Fibroblast of pulmonary artery (primary cell): ENCODE measurements at places on chromosomes 7 and 10.

DNA sequence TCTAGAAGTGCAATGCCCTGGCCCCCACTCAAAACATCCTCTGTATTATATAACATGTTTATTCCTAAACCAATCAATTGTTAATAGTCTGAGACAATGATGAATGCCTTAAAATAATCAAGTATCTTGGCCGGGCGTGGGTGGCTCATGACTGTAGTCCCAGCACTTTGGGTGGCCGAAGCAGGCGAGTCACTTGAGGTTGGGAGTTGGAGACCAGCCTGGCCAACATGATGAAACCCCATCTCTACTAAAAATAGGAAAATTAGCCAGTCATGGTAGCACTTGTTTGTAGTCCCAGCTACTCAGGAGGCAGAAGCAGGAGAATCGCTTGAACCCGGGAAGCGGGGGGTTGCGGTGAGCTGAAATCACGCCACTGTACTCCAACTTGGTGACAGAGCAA is 29.4 kb upstream of the CACNA2D1 start:
- DNase-seq: no peak

GRCh38 chr7:140597428-140597949 is 43.1 kb downstream of the DENND2A start:
- DNase-seq: no peak

DNA sequence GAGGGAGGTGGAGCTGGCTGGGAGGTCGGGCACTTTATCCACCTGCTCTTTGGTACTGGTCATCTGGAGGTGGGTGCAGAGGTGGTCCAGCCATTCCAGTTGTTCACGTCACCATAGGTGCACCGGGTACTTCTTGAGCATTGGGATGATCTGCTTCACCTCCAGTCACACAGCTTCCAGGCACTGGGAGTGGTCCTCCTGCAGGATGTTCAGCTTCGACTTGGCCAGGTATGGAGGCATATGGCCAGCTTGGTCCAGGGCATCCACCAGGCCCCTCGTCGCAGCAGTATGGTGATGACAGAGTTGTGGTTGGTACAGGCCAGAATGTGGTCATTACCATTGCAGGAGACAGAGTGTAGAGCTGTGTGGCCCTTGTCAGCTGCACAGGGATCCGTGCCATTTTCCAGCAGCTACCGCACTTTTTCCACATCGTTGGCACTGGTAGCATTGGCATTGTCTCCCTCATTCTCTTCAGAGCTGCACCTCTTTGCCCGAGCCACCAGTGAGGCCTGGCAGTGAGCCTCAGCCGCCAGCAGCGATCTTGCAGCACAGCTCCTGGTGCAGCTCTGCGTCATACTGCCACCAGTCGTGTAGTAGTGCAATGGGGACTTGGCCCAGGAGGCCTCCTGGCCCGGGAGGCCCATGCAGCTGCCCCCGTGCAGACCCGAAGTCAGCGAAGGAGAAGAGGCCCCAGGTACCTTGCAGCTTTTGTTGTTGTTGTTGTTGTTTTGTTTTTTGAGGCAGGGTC is 150.9 kb downstream of the ZNF22 start:
- DNase-seq: no peak

DNA sequence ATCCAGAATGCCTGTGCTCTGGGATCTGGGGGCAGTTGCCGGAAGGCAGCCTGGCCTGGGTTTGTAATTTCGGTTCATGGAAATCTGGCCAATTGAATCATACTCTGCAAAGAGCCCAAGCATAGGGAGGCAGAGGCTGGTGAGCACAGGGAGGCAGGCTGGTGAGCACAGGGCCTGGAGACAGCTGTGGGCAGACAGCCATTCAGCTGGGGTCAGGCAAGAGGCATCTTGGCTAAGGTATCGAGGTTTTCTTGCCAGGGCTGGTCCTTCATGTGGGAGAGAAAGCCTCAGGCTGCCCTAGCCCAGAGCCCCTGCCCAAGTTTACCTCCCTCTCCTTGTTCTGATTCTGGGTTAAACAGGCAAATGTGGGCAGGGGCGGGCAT is 63.7 kb upstream of the BAIAP2L1 start:
- no peak for DNase-seq

DNA sequence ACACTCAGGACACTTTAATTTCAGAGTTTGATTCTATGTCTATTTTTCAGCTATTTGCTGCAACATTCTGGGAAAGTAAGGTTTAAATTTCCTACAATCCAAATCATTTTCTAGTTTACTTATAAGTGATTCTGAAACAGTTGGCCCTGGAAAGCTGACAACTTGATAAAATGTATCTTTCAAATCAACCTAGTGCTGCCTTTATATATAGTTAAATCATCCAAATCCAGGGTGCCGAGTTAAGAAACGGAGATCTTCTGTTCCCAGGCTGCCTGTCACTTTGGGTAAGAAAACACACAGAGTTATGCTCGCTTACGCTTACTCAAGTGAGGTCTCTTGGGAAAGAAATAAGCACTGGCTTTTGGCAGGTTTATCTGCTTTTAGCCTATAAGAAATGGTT is 175.0 kb downstream of the POU6F2 start:
- DNase-seq: no peak

DNA sequence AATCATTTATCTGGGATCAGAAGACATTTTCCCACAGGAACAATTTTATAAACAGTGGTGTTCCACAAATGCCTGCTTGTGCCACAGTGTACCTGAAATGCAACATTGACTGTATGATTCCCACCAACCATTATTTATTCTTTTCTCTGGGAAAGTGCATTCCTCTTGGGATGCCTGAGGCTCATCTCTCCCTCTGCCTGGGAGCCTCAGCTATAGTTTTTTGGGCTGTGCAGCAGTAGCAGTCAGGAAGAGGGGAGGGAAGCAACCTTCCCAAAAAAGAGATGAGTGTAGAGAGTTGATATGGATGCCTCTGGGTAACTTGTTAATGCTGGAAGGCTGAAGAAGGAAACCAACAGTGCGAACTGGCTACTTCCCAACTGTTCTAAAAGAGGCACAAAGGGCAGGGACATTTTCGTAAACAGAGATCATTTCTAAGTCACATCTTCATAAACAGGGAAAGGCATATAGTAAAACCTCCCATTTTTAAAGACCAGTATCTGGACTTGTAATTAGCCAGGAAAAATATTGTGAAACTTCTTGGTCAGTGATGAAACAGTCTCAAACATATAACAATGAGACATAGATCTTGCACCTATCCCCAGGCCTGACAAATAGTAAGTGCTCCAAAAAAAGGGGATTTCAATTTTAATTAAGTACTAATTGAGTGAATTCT is 1.4 kb upstream of the CALD1 start:
- DNase-seq: peak; percentile 79

DNA sequence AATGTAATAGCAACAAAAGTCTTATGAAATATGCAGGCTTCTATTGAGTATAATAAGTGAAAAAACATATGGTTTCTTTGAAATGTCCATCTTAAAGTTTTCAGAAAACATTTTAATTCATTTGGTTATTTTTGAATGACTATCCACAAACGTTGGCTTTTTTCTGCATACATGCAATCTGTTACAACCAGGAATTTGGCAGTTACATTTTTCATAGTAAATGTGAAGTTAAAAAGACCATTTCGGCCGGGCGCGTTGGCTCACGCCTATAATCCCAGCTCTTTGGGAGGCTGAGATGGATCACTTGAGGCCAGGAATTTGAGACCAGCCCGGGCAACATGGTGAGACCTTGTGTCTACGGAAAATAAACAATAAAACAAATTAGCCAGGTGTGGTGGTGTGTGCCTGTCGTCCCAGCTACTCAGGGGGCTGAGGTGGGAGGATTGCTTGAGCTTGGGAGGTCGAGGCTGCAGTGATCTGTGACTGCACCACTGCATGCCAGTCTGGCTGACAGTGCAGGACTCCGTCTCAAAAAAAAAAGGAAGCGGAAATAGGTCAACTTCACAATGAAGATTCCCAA is 73.9 kb upstream of the NMT2 start:
- DNase-seq: no peak

DNA sequence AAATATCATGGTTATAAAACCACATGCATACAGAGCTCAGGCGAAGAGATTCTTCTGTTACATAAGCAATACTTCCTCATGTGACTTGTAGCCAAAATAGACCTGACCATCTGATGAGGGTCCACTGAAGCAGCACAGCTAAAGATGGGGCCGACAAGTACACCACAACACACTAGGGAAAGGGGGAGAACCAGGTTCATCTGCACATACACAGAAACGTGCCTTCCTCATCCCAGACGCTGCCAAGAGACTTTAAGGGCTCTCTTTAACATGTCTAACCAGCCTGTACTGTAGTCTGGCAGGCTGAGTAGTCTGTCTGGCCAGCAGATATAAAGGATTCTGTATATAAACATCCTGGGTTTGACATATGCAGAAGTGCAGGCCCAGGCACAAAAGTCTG is 30.3 kb downstream of the ERCC6 start:
- DNase-seq: no peak
